ENCODE measurements at places on chromosomes 3 and 15.

DNA sequence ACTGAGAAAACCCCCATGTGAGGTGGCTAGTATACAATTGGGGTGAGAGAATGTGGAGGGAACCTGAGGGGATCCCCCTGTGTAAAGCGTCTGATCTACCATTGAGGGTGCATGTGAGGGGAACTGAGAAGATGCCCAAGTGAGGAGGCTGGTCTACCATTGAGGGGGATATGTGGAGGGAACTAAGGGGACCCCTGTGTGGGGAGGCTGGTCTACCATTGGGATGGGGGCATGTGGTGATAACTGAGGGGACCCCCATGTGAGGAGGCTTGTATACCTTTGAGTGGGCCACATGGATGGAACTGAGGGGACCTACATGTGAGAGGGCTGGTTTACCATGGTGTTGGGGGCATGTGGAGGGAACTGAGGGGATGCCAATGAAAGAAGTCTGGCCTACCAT is 160.8 kb downstream of the FBLN2 start:
- no peak for DNase-seq

- DNase-seq, result no peak
Observed at GRCh38 chr15:93159930-93160329, 70.9 kb upstream of the RGMA start.

GRCh38 chr3:129908417-129908816 is 14.9 kb upstream of the TMCC1 start:
- DNase-seq, result no peak

GRCh38 chr3:173733029-173733652 is 335.6 kb downstream of the NLGN1 start:
- no peak for DNase-seq

DNA sequence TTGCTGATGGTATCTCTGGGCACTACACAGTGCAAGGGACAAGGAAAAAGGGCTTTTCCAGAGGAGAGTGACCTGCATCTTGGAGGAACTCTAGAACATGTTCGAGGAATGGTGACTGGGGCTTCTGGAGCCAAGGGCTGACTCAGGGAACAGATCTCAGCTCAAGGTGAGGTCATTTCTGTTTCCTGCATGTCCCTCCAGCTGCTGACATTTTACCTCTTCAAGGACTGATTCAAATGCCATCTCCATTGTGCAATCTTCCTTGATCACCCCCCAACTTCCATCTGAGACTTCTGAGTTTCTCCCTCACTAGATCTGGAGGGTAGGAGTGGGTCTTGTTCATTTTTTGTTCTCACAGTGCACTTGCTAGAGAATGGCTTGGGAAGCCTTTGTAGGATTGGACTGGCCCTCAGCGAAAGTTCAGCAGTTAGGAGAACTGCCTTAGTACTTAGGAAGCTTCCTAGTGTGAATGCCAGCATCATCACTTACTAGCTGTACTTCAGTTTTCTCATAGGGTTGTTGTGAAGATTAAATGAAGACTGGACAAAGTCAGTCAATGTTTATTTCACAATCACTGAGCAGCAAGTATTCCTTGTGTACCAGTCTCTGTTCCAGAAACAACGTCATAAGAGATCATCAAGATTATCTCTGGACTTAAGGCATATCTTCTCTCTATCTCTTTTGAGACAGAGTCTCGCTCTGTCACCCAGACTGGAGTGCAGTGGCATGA is 2.6 kb upstream of the IDH3A start:
- DNase-seq, result no peak

DNA sequence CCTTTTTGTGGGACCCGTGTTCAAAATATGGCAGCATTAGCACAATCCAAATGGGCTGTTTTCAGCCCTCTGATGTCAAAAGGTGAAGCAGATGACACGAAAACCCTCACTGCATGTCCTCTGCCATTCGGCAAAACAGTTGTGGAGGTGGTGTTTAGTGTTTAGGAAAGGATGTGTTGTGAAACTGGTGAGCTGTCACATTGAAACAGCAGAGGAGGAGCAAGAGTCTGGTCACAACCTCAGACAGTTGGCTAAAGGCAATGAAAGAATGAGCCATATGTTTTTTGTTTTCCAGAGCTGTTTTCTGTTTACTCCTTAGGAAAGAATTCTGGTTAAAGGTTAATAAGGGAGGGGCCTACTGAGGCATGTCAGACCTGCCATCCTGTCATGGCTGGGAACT is 140.7 kb downstream of the VPS8 start:
- no peak for DNase-seq

- no peak for DNase-seq
Observed at GRCh38 chr3:188542196-188542595, 388.2 kb downstream of the LPP start.

GRCh38 chr3:71523628-71524027 is 59.9 kb downstream of the FOXP1 start:
- no peak for DNase-seq

DNA sequence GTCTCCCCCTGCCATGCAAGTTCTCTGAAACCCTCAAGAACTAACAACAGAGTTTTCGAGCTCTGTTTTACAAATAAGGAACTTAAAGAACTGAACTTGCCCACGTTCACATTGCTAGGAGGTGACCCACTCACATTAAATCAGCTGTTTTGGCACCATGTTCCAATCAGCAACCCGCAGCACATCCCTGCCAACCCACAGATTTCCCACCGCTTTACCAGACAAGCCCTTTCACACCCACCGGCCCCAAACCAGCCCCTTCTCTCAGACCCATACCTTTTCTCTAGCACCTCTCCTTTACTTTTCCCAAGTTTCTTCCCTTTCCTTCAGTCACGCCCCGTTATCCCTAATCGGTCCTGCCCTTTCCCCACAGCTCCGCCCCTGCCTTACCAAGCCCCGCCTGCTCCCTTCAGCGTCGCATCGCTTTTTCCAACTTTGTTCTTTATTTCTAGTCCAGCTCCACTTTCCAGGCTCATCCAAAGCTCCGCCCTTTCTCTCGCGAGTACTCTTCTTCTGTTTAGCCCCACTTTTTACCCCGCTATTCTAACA is 804 bp upstream of the BRPF1 start:
- no peak for DNase-seq
